Psoas muscle (tissue), 8 donors: ENCODE measurements at places on chromosomes 5 and 9. TPM values are rescaled to one million over a fixed set of nuclear protein-coding genes. Genes with fewer than 3 reads are reported as not detected.

GRCh38 chr9:120187758-120188157 is 392.2 kb downstream of the CDK5RAP2 start:
- no peak for DNase-seq

DNA sequence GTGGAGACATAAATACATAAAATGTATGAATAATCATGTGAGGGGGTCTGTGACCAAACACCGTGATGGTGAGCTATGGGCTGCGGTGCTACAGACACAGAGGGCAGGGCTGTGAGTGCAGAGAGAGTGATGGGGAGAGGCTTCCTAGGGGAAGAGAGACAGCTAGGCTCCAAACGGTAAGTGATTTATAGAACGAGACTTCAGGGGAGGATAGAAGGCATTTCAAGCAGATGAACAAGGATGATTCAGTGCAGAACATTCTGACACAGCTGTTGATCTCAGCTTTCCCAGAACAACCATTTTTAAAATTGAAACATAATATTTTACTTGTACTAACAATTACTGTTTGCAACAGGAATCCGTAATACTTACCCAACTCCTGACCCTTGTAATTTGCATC is 100.7 kb downstream of the GAS1 start:
- DNase-seq: no peak

DNA sequence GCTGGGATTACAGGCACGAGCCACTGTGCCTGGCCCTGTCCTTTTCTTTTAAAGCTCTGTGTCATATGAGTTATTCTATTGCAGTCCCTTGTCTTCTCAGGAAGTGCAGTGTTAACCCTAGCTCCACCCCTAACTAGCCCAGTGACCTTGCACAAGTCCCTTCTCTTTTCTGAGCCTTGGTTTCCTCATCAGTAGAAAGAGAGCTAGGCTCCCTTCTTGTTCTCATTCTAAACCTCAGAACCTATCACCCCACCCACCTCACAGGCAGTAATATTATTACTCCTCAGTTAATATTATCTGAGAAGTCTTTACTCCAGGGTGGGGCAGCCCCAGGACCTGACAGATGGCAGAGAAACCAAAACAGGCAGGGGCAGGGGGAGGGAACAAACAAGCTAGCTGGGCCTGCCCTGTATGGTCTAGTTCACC is 7.2 kb downstream of the CYFIP2 start:
- DNase-seq: no peak

DNA sequence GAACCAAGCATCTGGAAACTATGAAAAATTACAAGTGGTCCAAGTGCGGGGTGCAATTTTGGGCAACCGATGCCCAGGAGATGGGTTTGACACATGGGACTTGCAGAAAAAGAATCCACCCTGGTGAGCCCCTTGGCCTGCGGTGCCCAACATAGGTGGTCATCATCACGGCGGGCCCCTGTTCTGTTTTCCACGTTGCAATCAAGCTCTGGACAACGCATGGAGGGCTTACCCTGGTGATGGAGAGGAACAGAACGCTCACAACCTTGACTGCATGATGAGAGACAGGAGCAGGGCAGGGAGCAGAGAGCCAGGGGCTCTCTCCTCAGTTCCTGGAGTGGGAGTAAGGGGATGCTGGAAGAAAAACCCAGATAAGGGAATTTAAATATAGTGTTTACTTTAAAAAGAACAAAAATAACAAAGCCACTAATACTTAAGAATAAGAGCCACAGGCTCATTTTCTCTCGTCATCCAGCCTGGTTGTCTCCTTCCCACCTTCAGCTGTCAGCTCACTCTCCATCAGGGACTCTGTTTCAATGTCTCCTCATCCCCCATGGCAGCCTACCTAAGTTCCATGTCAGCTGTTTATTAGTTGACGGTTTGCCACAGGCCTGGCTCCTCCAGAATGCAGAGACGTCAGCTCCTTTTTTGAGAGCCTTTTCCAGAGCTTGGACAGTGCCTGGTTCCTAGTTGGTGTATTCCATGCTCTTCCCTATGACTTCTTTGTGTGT is 172.1 kb downstream of the GADD45G start:
- DNase-seq: no peak

The ARL10 gene
- total RNA-seq: 6.6 TPM

The UAP1L1 gene
- total RNA-seq: 4.5 TPM

- no peak for DNase-seq
These were observed 16.4 kb downstream of the FAXDC2 start for GRCh38 chr5:154834053-154834452.

GRCh38 chr9:104858846-104859245 is 69.1 kb downstream of the ABCA1 start:
- no peak for DNase-seq

DNA sequence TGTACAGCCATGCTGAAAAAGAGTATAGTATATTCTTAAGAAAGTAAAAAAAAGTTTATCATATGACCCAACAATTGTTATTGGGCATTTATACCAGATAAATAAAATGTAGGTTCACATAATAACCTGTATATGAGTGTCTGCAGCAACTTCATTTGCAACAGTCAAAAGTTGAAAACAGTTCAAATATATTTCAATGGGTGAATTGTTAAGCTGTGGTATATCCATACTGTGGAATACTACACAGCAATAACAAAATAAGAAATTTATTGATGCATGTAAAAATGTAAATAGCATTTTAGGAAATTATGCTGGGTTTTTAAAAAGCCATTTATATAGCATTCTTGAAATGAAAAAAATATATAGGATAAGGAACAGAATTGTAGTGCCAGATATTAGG is 1420.1 kb upstream of the ACO1 start:
- no peak for DNase-seq

- DNase-seq: no peak
These were observed 356.2 kb upstream of the CD180 start for GRCh38 chr5:67552773-67553172.

- DNase-seq: no peak
These were observed 48.0 kb downstream of the PRR16 start for GRCh38 chr5:120512068-120512467.

DNA sequence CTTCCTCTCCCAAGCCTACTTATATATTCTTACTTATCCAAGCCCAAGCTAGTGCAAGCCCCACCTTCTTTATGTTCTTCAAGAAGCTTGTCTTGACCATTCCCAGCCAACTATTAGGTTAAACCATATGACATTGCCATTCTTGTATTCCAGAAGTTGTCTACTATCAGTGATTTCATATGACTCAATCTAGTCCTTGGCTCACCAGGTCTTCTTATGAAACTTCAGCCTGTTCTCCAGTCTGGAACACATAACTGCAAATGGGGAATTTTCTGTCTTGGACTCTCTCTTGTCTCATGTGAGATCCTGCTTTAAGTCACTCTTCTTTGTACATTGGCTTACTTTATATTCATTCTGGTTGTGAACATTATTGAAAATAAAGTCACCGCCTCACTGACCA is 130.7 kb downstream of the TTLL11 start:
- no peak for DNase-seq

The GAS1 gene
- total RNA-seq: 6.8 TPM

The RNF180 gene
- 8.9 TPM for total RNA-seq

- DNase-seq: no peak
These were observed 212.0 kb downstream of the DEPDC1B start for GRCh38 chr5:60487885-60488442.

The PCDHAC1 gene
- 0.36 TPM for total RNA-seq

The SPATA31A6 gene
- not detected for total RNA-seq

The RAD23B gene
- 225 TPM for total RNA-seq
